Activated T-cell treated with anti-CD3 and anti-CD28 coated beads, Interleukin-2, amount 50 U/mL, for 72 hours (primary cell): ENCODE measurements at places on chromosomes 1 and 21.

GRCh38 chr1:245105815-245106410 lies 48.9 kb upstream of the KIF26B start:
- no peak overlapping the region for H3K4me3 ChIP-seq
- H3K27me3 ChIP-seq, result no peaks in the 10 kb centered on the region
- H3K27ac ChIP-seq, result no peak overlapping the region

- peak overlapping the region; percentile 96 for H3K4me3 ChIP-seq
- H3K4me1 ChIP-seq, result peaks cover 56% of the 10 kb centered on the region
- DNase-seq, result no peak
- H3K27ac ChIP-seq, result peak overlapping the region; percentile 97
- H3K27me3 ChIP-seq, result no peaks in the 10 kb centered on the region
Measured at GRCh38 chr1:161199506-161200139, 769 bp upstream of the ADAMTS4 start.

DNA sequence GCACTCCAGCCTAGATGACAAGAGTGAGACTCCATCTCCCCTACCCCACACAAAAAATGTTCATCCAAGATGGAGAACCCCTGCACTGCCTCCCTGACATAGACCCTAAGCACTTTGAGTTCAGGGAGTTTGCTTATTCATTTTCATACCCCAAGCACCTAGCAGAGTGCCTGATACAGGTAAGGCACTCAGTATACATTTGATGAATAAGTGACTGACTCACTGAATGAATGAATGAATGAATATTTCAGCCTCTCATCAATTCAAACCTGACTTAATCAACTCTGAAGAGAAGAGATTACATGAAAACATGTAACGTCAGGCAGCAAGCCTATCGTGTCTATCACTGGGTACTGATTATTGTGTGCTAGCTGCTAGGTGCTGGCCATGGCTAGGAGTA lies 121.3 kb upstream of the GADD45A start:
- no peaks in the 10 kb centered on the region for H3K36me3 ChIP-seq
- no peak overlapping the region for H3K4me3 ChIP-seq
- peaks cover 3% of the 10 kb centered on the region for H3K27me3 ChIP-seq
- no peak overlapping the region for H3K27ac ChIP-seq
- DNase-seq, result no peak

GRCh38 chr1:97190326-97190725 lies 468.7 kb downstream of the PTBP2 start:
- no peak overlapping the region for H3K4me3 ChIP-seq
- H3K36me3 ChIP-seq, result no peaks in the 10 kb centered on the region
- H3K4me1 ChIP-seq, result no peaks in the 10 kb centered on the region
- no peak overlapping the region for H3K27ac ChIP-seq
